ENCODE measurements at places on chromosomes 11 and 22.
A peak's percentile ranks its signal among the peaks of the same experiment; 100 is the strongest.

DNA sequence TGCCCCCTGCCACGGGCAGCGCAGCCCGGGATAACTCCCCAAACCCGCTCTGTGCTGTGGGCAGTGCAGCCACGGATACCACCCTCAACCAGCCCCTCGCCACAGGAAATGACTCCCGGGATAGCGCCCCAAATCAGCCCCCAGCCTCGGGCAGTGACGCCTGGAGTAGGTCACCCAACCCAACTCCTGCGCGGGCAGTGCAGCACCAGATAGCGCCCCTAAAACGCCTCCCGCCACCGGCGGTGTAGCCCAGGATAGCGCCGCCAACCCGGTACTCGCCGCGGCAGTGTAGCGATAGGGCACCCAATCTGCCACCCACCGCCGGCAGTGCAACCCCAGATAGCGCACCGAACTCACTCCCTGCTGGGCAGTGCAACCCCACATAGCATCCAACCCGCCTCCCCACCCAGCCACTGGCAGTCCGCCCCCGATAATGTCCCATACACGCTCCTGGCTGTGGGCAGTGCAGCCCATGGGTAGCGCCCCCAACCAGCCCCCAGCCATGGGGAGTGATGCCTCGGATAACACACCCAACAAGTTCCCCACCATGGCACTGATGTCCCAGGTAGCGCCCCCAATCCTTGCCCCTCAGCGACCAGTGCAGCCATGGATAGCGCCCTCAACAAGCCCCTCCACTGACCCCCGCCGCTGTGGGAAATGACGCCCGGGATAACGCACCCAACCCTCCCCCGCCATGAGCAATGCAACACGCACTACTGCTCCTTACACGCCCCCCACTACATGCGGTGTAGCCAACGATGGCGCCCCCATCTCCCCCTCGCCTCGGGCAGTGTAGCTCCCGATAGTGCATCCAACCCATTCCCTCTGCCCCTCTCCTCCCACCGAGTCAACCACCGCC lies 1.5 kb downstream of the RFPL2 start:
- no peak for DNase-seq

- DNase-seq, result no peak
Observed at GRCh38 chr11:65321076-65321475, 6.4 kb downstream of the CDC42EP2 start.

DNA sequence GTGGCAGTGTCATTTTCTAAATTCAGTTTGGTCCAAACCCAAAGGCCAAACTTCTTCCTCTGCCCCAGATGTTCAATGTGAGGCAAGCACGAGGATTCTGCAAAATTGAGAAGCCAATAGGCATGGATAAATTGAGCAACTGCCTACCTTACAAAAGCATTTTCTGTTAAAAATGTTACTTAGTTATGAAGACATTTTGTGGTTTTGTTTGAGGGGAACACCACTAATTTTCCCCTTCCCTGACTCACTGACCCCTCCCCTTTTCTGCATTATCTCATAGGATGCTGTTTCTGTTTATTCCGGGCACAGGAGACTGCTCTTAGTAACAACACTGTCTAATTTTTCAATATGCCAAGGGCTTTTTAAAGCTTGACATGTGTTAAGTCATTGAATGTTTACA lies 462.8 kb downstream of the INSC start:
- DNase-seq, result no peak

- DNase-seq, result no peak
Observed at GRCh38 chr11:126598344-126599216, 243.1 kb downstream of the ST3GAL4 start.

GRCh38 chr11:48054994-48055291 lies 74.6 kb downstream of the PTPRJ start:
- no peak for DNase-seq

DNA sequence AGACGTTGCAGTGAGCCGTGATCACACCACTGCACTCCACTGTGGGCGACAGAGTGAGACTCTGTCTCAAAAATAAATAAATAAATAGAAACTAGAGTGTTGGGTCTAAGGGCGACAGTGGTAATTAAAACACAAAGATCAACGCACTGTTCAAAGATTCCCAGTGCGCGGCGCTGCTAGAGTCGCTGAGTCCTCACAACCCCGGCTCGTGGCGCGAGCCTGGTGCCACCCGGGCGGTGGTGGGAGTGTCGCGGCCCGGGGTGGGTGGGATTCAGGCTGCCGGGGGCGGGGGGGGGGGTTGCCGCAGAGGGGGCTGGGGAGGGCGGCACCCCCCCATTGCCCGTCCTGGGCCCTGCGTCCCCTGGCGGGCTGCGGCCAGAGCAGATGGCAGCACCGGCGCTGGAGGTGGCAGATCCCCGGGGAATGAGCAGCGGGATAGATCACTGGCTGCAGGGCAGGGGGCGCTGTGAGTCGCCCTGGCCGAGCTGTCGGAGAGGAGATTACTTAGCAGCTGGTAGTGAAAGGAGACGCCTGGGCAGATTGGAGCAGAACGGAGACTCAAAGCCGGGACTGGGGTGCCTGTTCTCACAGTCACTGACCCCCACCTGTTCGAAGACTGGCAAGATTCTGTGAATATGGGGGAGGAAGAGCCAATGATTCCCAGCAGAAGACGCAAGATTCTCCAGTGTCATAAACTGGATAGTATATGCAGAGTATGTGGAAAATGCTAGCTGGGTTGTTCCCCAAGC lies 30.2 kb upstream of the APOBEC3A start:
- DNase-seq, result peak; percentile 17

DNA sequence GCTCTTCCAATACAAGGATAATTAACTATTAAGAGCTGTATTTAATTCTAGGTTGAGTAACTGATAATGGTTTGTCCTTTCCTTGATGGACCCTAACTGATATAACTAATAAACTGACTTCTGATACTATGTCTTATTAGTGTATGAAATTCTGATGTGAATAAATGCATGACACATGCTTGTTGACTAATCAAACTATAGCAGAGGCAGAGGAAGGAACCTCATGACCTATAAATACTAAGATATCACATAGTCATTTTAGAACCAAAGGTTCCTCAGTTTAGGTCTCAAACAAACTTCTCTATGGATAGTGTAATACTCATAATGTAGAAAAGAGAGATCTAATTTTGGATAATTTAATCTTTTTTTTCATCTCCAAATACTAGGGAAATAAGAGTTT lies 4.8 kb upstream of the HBD start:
- DNase-seq, result no peak

GRCh38 chr22:40414838-40415505 lies 44.6 kb downstream of the SGSM3 start:
- DNase-seq, result no peak

DNA sequence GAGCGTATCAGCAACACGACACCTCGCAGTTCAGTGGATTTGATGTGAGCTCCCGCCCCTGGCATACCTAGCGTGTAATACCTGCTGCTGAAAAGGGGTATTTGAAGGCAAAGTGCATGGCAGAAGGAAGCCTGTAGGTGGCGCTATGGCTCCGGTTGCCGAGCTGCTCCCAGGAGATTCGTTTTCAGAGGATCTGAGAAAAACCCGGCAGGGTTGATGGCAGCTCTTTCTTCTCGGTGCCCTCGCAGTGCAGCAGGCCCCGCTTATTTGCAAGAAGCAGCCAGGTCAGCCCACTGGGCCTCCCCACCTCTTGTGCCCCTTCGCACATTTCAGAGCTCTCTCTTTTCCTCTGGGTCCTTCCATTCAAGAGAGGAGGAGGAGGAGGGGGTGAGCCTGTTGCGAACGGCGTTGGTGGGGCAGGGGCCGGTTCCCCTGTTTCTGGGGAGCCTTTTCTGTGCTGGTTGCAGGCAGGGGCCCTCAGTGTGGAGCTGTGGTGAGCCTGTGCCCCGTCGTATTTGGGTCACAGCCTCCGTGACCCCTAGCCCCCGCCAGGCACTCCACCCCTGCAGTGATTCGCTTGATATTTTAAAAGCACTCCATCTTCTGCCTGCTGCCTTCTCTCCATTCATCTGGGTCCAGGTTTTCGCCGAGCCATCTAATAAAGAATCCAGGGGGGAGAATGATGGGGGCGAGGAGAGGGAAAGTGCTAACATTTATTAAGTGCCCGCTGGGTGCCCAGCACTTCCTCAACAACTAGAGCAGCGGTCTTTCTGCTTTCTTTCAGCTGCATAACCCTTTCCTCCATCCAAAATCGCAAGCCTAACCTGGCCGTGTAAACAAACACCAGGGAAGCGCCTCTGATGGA lies 85.3 kb upstream of the SYT13 start:
- peak; percentile 21 for DNase-seq

- no peak for DNase-seq
Observed at GRCh38 chr11:127624306-127624856, 623.8 kb upstream of the KIRREL3 start.

DNA sequence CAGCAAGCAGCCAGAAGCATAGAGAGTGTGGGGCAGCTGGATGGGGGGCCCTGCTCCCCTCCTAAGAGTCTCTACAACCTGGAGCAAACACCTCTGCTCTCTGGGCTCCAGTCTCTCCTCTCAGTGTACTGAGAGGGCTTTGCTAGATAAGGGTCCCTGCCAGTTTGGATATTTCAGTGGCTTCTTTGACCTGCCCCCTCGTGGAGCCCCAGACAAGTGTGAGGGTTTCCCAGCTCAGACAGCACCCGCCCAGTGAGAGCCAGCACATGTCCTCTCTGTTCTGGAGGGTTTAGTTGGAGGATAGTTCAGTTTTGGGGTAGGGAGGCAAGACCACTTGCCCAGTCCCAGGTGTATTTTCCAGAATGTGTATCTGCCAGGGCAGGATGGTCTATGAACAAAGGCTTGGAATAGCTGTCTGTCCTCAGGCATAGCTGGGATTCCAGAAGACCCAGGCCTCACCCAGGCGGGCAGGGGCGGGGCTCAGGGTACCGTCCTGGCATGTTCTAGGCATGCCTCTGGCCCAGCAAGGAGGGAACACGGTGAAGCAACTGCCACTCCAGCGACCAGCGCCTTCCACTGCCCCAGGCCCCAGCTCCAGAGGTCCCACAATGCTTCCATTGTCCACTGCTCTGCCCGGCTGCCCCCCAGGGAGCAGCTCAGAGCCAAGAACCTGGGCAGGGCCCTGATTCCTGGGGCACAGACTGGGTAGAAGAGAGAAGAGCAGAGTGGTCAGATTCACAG lies 7.5 kb upstream of the MICALL1 start:
- no peak for DNase-seq

DNA sequence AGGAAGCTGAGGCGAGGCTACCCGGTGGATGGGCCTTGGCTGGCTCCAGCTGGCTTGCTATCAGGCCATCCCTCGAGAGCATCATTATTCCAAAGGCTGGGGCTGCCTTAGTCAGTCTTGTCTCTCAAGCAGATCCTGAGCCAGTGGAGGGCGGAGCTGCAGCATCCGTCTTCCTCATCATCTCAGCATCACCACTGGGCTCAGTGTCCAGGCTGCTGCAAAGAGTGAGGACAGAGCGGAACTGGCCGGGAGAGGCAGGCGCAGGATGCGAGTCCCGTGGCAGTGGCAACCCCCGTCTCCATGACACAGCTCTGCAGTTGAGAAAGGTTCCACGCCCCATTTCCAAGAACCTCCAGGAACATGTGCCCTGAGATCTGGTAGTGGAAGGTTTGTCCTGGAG lies 4.4 kb downstream of the TP53I11 start:
- no peak for DNase-seq

- no peak for DNase-seq
Observed at GRCh38 chr22:43504068-43504467, 92.3 kb downstream of the MPPED1 start.

DNA sequence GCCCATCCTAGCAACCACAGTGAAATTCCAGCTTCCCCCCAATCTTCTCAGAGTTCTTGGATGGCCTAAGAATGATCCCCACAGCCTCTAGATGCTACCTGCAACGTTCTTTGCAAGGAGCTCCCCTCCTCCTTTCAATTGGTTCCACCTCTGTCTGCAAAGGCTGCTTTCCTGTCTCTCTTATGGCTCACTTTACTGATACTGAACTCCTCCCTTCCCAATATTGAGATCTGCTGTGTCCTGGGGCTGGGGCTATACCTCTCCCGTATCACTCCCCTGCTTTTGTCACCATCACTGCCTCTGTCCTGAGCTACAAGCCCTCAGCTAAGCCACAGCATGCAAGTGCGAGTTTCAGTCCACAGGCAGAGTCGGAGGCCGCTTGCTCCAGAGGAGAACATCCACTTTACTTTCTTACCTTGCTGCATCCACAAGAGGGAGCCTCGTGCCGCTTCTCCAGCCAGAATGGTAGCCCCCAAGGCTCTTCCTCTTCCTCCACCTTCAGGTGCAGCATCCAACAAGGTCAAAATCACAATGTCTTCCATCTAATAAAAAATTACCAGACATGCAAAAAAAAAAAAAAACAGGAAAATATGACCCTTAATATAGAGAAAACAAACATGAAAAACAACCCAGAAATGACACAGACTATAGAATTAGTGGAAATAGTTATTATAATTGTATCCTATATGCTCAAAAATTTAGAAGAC lies 48.6 kb upstream of the TMEM45B start:
- DNase-seq, result no peak

DNA sequence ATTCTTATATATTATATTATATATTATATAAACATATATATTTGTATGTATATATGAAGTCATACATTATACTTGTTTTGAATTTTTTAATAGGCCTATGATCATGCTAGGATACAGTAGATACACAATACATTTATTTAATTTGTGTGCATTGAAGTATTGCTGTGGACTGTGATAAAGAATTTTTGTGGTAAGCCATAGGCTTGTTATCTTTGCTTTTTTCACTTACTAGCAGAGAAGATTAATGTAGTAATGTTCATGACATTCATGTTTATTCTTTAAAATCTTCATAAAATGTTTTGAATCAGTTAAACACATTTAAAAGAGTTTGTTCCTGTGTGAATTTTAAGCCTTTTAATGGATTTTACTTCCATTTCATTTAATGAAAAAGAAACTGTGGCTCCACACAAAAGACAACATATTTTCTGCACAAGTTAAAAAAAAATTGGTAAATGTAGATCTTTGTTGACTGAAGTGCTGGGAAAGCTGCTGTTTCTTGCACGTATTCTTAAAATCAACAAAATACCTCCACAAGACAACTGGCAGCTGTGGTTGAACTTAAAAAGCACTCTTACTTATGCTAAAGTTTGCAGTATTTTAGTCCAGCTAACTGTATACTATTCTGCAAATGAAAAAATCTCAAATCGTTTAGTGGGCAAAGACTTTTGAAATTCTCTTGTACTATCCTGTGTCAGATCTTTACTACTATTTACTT lies 156.2 kb downstream of the TMEM135 start:
- DNase-seq, result no peak

DNA sequence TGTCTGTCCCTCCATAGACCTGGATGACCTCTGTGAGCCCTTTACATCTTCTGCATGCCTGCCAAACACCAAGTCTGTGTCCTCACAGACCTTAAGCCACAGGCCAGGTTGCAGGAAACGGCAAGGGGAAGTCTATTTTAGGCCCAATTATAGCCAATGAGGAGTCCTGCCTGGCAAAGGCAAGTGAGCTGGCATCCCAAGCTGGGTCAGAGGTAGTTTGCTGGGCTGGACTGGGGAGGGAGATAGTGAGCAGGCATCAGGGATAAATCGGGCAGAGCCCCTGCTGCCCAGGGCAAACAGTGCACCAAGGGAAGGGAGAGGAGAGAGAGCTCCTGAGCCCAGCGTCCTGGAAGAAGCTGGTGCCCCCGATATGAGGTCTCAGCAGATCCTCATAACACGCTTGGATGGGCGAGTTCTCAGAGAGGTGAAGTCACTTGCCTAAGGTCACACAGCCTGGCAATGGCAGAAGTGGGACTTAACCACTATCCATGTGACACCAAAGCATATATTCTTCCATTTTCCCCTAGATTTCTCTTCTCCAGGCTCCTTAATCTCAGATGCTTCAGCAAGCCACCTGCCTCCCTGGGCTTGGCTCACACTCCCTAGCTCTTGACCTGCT lies 3.7 kb upstream of the RELT start:
- no peak for DNase-seq

GRCh38 chr11:19560156-19560555 lies 152.5 kb upstream of the NAV2 start:
- DNase-seq, result no peak

GRCh38 chr22:42461511-42461910 lies 29.3 kb upstream of the NFAM1 start:
- no peak for DNase-seq
